NCI-H2081 (cell line): ENCODE measurements at places on chromosomes 1 and 21.

GRCh38 chr1:89834083-89834704, 13.4 kb downstream of the LRRC8D start:
- no peak for DNase-seq

DNA sequence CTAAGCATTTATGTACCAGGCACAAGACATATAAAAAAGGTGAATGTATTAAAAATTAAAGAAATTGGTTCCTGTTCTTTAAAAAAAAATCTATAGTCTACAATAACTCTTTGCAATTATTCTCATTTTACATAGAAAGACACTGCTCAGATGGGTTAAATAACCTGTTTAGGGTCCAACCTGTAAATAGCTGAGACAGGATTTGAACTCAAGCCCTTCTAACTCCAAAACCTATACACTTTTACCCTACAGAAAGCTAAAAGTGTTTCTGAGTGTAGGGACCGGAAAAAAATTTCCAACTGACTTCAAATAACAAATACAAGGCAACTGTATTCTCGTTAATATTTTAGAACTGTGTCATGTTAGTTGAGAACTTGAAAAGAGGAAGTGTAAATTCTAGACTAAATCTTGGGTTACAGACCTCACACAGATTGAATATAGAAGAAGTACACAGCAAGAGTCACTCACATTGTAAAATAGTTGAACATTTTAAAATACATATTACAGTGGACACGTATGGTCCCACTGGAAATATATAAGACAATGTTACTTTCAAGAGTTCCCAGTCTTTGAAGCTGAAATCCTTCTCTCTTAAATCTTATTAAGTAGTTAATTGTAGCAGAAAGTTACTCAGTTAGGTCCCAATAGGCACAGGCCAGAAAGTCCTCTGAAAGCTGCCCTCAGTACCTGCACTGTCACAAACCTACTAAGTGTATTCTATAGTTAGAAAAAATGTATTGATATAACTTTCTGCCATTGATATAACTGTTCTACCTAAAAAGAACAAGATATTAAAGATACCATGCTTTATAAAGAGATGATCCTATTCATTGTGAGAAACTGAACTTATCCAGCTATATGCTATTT, 7.3 kb downstream of the EDEM3 start:
- DNase-seq, result no peak

DNA sequence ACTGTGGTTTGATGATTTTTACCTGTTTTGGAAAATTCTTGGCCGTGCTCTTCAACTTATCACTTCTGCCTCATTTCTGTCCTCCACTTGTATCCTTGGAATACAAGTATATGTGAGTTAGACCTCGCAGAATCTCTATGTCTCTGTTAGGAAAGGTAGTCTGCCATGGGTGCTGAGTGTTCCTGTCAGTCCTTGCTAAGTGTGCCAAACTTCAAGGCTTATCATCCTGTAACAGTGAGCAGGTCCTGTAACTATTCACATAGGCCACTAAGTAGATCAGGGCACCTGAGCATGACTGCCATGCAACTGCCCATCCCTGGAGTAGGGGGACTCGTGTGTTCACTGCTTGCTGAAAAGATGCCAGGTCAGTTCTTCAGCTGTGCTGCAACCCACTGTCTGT, 24.2 kb upstream of the BMP8B start:
- DNase-seq, result no peak

DNA sequence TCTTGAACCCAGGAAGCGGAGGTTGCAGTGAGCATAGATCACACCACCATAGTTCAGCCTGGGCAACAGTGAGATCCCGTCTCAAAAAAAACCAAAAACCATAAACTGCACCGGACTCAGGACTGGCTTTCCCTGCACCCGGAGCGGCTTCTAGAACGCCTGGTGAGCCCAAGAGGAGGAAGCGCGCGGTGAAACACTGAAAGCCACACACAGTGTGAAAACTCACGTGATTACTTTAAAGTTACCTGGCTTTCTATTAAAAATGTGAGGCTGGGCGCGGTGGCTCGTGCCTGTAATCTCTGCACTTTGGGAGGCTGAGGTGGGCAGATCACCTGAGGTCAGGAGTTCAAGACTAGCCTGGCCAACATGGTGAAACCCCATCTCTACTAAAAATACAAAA, 7.0 kb upstream of the TRAPPC10 start:
- no peak for DNase-seq

DNA sequence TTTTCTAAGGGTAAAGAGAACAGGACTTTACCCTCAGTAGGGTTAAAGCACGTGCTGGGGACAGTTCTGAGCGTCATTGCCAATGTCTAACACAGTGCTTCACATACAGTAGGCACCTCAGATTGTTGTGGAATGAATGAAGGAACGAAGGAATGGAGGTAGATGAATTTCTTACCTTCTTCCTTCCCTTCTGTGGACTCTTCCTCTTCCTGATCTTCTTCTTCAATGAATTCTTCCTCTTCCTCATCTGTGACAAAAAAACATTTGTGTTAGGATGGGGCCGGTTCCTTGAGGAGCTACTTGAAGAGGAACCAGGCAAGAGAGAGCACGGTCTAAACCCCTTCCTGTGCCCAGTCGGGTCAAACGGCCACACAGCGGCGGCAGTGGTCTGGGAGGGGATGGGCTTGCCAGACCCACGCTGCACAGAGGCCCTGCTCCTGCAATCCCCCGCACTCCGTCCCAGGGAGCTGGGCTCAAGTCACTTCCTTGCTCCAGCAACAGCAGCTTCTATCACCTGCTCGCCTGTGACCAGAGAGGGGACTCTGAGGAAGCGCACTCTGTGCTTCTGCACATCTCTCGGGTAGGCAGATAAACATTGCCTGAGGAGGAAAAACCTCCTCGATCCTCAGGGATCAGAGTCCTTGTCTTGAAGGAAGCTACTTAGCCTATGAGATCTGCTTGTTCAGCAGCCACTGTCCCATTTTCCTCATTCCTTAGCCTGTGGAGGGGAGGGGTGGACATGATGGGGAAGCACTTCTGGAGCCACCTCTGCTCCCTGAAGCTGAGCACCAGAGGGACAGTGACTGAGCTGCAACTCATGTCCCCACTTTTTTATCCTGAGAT, 8.0 kb upstream of the SLC30A2 start:
- no peak for DNase-seq

GRCh38 chr1:242089911-242090310, 91.0 kb upstream of the MAP1LC3C start:
- DNase-seq, result no peak

- DNase-seq, result no peak
Measured at GRCh38 chr1:170556917-170557316, 25.0 kb downstream of the GORAB start.

DNA sequence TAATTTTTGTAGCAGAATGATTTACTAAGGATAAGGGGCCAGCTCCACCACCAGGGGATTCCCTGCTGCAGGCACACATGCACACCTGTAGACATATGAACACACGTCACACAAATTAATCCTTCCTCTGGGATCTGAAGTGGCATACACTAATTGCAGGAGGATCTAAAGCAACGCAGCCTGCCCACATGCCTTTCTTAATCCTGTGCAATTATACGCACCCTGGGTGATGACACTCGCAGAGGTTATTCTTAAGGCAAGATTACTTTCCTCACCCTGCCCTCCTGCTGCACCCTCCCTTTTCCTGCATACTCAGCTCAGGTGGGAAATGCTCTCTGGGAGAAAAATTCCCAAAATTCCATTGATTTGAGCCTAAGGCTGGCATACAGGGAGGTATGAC, 7.5 kb upstream of the LORICRIN start:
- DNase-seq, result no peak

DNA sequence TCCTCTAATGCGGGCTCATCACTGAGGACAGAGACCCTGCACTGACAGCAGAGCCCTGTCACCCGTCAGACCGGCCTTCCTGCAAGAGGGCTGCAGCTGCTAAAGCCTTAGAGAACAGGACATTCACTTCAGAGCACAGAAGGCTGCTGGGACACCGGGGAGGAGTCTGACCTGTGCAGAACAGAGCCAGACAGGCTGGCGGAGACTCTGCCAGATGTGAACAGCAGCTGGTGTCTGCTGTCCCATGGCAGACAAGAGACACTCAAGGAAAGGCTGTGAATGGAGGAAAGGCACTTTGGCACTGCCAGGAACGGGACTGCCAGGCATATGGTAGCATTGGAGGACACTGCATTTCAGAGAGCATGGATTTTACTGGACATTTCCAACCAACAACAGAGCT, 21.4 kb downstream of the MRAP start:
- DNase-seq, result no peak

GRCh38 chr1:19443326-19443725, 42.0 kb downstream of the CAPZB start:
- DNase-seq, result no peak

DNA sequence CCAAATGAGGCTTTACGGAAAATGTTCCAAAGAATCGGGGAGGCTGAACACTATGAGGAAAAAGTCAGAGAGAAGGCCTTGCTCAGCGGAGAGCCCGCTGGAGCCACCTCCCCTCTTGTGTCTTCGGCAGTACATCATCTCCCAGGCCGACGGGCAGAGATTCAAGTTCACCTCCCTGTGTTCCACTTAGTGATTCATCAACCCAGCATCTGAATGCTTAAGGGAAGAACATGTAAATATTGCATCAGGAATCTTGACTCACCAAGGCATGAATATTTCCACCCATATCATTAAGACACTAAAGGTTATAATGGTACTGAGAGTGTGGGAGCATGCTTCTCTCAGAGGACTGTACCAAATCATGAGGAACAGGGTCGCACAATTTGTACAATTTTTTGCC, 172.5 kb downstream of the ST6GALNAC5 start:
- no peak for DNase-seq

GRCh38 chr1:200644021-200644420, 23.5 kb upstream of the KIF14 start:
- no peak for DNase-seq

DNA sequence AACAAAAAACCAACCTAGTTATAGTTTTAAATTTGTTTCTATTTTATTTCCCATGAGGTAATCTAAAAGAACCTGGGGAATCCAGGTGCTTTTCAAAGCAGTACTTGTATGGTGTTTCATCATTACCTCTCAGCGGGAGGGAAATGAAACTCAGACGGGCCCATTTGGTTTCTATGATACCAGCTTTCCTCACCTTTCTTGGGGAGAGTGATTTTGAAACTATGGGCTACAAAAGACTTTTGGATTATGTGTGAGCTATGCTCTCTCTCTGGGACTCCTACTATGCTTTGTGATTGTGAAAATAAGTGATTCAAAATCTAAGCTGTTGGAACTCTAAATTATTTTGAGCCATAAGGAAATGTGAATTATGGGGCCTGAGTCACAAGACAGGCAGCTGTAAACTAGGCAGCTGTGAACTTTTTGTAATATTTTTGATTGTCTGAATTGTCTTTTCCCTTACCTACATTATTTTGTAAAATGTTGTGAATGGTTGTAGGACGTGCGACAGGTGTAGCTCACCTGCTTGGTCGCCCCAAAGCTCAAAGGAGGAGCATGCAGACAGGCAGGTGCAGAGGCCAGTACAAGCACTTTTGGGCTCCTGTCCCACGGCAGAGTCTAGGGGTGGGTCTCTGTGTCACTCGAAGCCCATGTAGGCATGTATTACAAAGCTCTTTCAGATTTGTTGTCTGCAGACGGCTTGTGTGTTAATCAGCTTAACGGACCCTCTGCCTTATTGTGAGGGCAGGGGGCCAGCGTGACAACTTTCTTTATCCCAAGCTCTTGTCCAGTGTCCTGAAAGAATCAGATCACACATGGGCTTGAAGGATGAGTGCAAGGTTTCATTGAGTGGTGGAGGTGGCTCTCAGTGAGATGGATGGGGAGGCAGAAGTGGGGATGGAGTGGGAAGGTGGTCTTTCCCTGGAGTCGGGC, 64.8 kb upstream of the BACH1 start:
- DNase-seq, result no peak

GRCh38 chr21:20519076-20519475, 479.1 kb upstream of the NCAM2 start:
- DNase-seq, result no peak

- no peak for DNase-seq
Measured at GRCh38 chr1:12464598-12465056, 153.4 kb downstream of the DHRS3 start.

DNA sequence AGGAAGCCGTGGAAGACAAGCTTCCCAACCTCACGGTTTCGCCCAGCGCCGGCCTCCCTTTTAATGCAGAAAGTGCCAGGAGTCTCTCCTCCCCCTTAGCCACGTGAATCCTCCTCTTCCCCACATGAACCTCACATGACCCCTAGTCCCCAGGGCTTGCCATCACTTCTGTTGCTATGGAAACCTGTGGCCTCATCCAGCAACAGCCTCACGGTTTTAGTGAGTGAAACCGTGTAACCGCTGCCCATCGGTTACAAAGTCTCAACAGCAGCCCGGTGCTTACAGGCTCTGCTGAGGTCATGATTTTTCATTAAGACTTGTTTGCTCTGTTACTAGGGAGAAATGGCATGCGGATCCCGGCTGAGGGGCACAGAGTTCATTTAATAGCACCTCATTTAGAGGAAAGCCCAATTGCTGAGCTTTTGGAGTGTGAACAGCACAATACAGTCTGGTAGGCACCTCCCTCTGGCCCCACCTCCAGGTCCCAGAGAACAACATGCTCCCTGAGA, 143.2 kb upstream of the BACE2 start:
- DNase-seq, result no peak

- DNase-seq, result no peak
Measured at GRCh38 chr1:44077421-44077820, 41.2 kb upstream of the KLF17 start.

- DNase-seq, result no peak
Measured at GRCh38 chr1:65421351-65422025, 1.0 kb downstream of the LEPR start.

GRCh38 chr1:232627171-232627570, 2.8 kb downstream of the SIPA1L2 start:
- DNase-seq, result no peak

DNA sequence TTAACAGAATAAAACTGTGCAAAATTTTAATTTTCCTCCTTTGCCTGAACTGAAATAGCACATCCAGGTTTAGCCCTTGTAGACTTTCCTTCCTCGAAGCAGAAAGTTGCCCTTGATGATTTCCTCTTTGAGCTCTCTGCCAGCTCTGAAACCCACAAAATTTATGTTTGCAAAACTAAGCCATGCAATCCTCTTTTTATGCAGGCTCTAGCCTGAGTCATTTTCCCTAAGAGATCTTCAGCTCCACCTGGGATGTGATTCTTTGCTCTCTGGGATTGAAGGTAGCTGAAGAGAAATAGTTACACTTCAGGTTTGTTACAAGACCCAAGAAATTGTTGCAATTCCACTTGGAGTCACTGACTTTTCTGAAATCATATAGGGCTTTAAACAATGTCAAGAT, 1.4 kb upstream of the F3 start:
- no peak for DNase-seq

- no peak for DNase-seq
Measured at GRCh38 chr1:25524568-25525360, 18.6 kb upstream of the LDLRAP1 start.
